ENCODE measurements at places on chromosomes 6 and 20. TPM values are rescaled to one million over a fixed set of nuclear protein-coding genes. Genes with fewer than 3 reads are reported as not detected.

Gene BYSL
- 10.6 TPM for total RNA-seq

Gene RRAGD
- 108 TPM for total RNA-seq

Gene BANF2
- total RNA-seq, result not detected

Gene CDC5L
- total RNA-seq, result 17.5 TPM

Gene C20orf141
- not detected for total RNA-seq

Gene NINL
- 6.5 TPM for total RNA-seq

Gene HSPA1L
- 1.8 TPM for total RNA-seq

Gene SLC26A8
- 0.11 TPM for total RNA-seq

Gene VNN1
- 2.0 TPM for total RNA-seq

Gene NEURL2
- 7.4 TPM for total RNA-seq

Gene PMEPA1
- total RNA-seq, result 30.4 TPM

Gene LPA
- not detected for total RNA-seq

Gene ENPP5
- 4.6 TPM for total RNA-seq

Gene SLC29A1
- total RNA-seq, result 104 TPM

Gene TAGAP
- 0.79 TPM for total RNA-seq

Gene IP6K3
- 17.9 TPM for total RNA-seq

Gene MLN
- not detected for total RNA-seq

Gene RUNX2
- 1.2 TPM for total RNA-seq

Gene THEMIS
- total RNA-seq, result not detected

Gene PLG
- total RNA-seq, result not detected

Gene NCOA7
- total RNA-seq, result 10.3 TPM

Gene CCN6
- not detected for total RNA-seq

Gene SLC22A7
- total RNA-seq, result 0.29 TPM

Gene SCGN
- 0.26 TPM for total RNA-seq

Gene COL19A1
- 0.97 TPM for total RNA-seq

Gene RIPPLY2
- total RNA-seq, result not detected

Gene DNAAF9
- 28.2 TPM for total RNA-seq

Gene CAGE1
- total RNA-seq, result 0.08 TPM

Gene AFDN
- 67.7 TPM for total RNA-seq

Gene MYB
- not detected for total RNA-seq

Gene RAD21L1
- not detected for total RNA-seq

Gene EDN1
- 1.7 TPM for total RNA-seq

Gene CST5
- not detected for total RNA-seq

Gene TNFRSF6B
- total RNA-seq, result 0.26 TPM

Gene ATRN
- total RNA-seq, result 38.7 TPM

Gene PTK7
- total RNA-seq, result 2.9 TPM

Gene SNX3
- total RNA-seq, result 245 TPM

Gene GPR6
- total RNA-seq, result not detected

Gene CDK19
- total RNA-seq, result 8.6 TPM

Gene C20orf204
- 0.60 TPM for total RNA-seq

Gene TBXT
- not detected for total RNA-seq

Gene PARD6B
- 3.0 TPM for total RNA-seq

Gene DCDC2
- not detected for total RNA-seq

Gene CCM2L
- 4.9 TPM for total RNA-seq

Gene RAET1L
- total RNA-seq, result not detected

Gene FILIP1
- 153 TPM for total RNA-seq

Gene CFB
- total RNA-seq, result 3.7 TPM

Gene PHF1
- total RNA-seq, result 41.6 TPM
